ENCODE measurements at places on chromosomes 11 and 22.

GRCh38 chr11:63912678-63913077, 4.3 kb downstream of the RCOR2 start:
- DNase-seq = no peak

GRCh38 chr11:13119361-13119760, 110.2 kb downstream of the RASSF10 start:
- no peak for DNase-seq

GRCh38 chr11:123976770-123977560, 616 bp downstream of the OR10S1 start:
- no peak for DNase-seq

DNA sequence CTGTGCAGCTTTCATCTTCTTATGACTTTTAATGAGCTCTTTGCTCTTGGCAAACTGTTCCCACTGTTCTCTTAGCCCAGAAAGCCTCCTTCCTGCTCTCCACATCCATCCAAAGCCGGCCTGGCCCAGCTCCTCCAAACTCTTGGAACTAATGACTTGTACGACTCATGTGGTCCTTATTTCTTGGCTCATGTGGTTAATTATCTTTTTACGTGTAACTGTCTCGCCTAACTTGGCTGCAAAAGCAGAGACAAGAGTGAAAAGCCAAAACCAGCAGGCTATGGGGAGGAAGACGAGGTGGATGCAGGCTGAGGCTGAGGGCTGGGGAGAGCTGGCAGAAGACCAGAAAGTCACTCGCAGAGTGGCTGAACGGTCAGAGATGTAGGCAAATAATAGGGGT, 5.5 kb downstream of the CSNK2A3 start:
- no peak for DNase-seq

DNA sequence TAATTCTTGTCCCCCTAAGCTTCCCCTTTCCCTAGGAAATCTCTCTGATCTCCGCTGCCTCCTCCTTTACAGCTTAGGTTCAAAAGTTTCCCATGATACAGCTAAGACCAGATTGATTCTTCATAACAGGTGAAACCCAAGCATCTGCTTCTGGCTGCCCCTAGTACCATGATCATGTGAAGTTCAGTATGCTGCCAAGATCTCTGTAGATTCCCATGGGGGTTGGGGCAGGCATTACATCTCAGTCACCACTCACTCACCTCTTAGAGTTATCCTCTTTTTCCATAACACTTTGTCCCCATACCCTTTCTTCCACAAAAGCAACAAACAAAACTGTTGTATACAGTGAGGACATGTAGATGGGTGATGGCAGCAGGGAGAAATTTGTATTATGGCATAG, 44.0 kb downstream of the RRP8 start:
- DNase-seq = no peak

DNA sequence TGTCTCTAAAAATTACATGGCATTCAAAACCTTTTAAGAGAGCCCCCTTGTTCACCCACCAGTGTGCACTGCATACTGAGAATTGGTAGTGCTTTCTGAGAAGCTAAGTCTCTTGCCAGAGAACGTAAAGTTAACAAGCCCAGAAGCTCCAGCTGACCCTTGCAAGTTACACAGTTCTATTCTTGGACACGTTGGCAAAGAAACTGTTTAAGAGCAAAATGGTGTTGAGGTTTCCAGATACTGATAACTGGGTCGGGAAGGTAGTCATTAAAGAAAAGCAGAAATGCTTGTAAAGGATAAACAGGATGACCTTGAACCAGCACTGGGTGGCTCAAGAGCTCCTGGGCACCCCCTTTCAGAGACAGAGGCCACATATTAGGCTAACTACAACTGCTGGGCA, 284.8 kb downstream of the CADM1 start:
- DNase-seq = no peak

GRCh38 chr11:123405123-123405592, 24.9 kb upstream of the GRAMD1B start:
- no peak for DNase-seq

All from NCI-H146 (cell line).